Anterior cingulate cortex (tissue), 58 donors: ENCODE measurements at places on chromosomes 16 and 17.

GRCh38 chr17:8947201-8947600, 18.3 kb downstream of the PIK3R5 start:
- DNase-seq = no peak

DNA sequence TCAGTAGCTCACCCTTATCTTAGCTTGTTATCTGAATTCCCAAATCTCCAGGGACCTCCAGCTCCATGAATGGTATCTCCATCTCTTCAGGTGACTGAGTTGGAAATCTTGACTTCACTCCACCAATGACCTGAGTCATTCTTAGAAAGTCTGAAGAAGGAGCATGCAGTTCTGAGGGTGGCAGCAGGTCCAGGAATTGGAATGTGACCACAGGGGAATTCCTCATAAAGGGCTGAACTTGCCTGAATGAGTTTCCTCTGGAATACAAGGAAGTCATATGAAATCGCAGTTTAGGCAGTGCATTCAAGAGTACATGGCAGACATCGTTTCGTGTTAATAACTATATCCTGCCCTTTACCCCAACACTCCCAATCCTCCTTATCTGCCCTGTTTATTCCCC, 12.5 kb upstream of the PYY start:
- DNase-seq = no peak

DNA sequence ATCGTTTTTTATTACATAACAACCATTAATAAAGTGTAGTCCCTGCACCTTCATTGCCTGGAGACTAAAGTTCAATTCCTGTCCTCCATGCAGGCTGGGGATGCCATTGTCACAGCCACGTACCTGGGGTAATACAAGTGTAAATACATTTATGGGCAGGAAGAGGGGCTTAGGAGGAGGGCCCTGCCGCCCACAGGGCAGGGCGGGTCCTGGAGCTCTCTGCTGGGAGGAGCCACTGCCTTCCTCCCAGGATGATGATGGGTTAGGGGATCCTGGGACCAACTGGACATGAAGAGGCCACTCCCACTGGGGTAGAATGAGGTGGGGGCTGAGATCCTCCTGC, 44.1 kb upstream of the SLC38A10 start:
- DNase-seq = no peak

DNA sequence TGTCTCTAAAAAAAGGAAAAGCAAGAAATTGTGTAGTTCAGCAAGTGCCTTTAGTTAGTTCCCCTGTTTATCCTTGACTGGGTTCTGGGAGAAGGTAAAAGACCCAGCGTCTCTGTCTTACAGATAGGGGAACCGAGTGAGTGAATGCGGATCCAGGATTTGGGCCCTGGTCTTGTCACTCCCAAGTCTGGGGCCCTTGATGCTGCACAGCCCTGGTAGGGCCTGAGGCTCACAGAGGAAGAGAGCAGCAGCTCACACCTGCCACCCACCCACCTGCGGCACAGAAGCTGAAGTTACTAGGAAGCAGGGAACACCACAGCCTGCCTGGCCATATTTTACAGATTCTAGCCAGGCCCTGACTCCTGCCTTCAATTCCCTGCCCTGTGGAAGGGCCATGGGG, 22.2 kb downstream of the LASP1 start:
- no peak for DNase-seq

GRCh38 chr16:69494991-69495392, 70.6 kb downstream of the CYB5B start:
- DNase-seq = no peak

GRCh38 chr16:57609541-57610401, 18.7 kb upstream of the ADGRG1 start:
- DNase-seq = no peak

DNA sequence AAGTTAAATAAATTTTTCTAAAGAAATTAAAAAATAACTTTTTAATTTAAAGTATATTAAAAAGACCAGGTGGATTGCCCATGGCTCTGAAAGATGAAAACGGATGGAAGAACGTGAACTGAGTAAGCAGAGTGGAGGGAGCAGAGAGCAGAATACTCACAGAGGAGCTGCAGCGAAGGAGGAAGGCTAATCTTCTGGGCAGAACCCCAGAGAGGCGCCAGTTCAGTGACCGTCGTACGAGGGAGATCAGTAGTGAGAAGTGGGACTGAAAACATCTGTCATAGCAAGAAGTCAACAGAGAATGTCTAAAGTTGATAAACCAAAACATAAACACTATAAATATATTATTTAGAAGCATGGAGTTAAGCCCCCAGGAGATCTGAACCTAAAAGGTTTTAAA, 34.9 kb downstream of the UBE2G1 start:
- no peak for DNase-seq

- no peak for DNase-seq
Measured at GRCh38 chr17:67035131-67036083, 8.9 kb upstream of the CACNG1 start.

DNA sequence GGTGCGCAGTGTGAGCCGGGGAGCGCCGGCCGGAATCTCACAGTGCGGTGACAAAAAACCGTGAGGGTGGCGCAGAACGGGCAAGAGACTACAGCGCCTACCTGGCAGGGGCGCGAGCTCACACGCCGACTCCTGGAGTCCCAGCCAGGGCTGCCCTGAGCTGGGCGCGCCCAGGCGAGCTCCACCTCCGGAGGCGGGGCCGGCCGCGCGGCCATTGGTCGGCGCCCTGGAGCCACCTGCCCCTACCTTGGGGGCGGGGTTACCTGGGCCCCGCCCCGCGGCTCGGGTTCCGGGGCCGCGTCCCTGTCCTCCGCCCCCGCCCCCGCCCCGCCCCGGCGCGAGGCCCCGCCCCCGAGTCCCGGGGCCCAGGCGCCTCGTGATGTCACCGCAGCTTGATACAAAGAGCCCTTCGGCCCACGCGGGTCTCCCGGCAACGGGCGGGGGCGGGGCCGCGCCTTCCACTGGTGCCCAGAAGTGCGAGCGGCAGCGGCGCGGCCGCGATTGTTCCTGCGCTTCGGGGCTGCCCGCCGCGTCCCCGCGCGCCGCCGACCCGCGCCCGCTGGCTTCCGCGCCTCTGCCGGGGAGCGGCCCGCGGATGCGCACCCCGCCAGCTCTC, 96.3 kb downstream of the RAB11FIP4 start:
- DNase-seq = peak; percentile 78

GRCh38 chr16:89645122-89645521, 12.4 kb downstream of the CHMP1A start:
- no peak for DNase-seq

DNA sequence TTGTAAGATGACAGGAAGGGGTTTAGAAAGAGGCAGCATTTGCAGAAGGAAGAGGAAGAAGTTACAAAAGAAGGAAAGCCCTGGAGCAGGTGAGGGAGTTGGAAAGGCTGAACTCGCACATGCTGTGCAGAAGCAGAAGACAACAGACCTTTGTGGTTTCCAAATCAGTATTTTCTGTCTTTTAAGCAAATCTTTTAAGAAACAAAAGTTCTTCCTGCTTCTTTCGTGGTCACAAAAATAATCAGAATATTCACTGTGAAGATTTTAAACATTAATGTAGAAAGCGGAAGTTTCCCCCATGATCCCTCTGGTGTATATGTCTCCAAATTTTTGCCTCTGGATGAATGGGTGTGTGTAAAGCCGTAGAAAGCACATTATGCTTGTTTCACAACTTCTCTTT, 25.8 kb downstream of the ZNRF1 start:
- no peak for DNase-seq

DNA sequence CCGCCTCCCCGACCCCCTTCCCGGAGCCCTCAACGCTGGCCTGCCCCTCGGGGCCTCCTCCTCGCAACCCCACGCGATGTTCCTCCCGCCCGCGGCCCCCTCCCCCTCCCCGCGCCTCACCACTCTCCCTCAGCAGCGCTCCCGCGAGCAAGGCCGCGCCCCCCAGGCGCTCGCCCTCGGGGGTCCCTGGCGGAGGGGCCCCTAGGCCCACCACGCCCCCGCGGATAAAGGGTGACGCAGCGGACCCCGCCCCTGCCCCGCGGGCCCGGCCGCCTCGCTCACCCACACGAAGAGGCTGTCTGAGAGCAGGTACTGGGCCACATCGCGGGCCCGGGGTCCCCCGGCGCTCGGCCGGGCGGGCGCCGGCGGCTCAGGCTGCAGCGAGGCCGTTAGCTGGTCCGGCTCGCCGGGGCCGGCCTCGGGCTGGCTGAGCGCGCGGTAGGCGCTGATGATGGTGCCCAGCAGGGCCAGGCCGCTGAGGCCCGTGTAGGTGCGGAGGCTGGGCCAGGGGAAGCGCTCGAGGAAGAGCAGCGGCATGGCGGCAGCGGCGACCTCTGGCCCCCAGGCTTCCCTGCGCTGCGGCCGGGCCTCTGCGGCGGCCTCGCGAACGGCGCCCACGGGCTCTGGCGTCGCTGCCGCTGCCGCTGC, 430 bp downstream of the AMFR start:
- no peak for DNase-seq

- no peak for DNase-seq
Measured at GRCh38 chr16:1541293-1542165, 8.1 kb downstream of the TMEM204 start.

GRCh38 chr16:19119564-19119963, 5.8 kb downstream of the ITPRIPL2 start:
- DNase-seq = no peak

DNA sequence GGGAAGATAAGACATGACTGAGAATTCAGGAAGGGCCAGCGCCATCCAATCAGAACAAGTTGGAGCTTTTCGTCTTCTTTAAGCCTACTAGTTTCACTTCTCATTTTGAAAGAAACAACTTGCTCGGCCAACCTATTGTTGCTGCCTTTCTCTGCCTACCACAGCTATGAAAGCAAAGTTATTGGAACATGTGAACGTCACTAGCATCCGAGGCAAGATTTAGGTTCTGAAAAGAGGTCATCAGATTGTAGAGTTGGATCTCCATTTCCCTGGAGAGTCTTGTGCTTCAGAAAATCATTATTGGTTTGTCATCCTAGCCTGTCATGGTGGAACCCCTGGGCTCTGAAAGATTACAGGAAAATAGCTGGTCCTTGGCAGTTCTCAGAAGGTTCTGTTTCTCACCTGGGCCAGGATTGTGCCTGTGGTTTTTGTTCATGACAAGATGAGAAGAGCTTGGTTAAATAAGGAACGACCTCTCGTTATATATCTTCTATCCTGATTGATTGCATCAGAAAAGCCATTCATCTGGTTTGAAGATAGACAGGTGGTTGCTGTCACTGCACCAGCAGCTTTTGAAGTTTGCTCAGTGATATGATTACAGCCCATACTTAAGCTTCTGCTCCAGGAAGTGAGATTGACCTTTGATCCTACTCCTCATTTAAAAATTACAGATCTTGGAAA, 25.3 kb downstream of the CDH13 start:
- DNase-seq = no peak

- no peak for DNase-seq
Measured at GRCh38 chr17:14580499-14580898, 279.6 kb downstream of the HS3ST3B1 start.

DNA sequence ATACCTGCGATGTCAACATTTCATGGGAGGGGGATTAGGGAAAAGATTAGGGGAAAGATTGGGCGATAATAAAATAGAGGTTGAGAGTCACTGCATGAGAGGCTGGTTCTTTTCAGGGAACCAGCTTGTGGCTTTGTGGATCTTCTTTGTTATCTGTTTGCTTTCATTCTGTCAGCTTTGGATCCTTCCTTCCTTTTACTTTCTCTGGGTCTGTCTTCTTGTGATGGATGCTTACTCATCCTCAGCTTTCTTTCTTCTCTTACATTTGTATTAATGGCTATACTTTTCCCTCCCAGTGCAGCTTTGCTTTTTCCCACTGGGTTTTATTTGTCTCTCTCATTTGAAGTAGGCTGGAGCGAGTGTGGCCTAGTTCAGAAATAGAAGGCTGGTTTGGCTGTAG, 47.1 kb downstream of the RPTOR start:
- DNase-seq = no peak

DNA sequence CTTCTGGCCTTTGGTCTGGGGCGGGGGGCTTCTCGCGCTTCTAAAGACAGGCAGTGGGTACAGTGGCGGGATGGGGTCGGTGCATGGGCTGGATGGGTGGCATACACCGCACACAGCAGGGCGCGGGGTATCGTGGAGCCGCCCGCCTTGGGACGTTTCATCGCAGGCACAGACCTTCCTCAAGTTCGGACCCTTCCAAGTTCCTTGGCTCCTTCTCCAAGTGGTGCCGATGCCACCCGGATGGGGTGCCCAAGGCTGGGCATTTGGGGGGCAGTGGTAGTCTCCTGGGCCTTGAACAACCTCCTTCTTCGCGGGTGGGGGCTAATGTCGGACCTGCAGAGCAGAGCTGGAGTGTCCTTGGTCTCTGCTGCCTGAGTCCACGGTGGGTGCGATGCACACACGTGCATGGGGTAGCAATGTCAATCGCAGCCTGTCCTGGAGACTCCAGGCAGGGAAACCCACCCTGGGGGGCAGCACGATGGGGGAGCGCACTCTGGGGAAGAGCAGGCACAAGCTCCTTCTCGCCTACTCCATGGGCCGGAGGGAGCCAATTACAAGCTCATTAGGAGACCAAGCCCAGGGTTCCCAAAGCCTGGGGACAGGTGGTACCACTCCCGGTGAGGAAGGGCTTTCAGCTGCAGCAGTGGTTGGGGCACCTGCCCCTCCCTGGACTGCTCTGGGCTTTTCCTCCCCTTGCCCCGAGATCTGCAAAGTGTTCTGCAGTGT, 686 bp upstream of the MTSS2 start:
- DNase-seq = no peak

GRCh38 chr17:68910251-68910705, 44.9 kb downstream of the ABCA8 start:
- peak; percentile 40 for DNase-seq

- no peak for DNase-seq
Measured at GRCh38 chr16:70687102-70687511, 1.3 kb upstream of the MTSS2 start.

DNA sequence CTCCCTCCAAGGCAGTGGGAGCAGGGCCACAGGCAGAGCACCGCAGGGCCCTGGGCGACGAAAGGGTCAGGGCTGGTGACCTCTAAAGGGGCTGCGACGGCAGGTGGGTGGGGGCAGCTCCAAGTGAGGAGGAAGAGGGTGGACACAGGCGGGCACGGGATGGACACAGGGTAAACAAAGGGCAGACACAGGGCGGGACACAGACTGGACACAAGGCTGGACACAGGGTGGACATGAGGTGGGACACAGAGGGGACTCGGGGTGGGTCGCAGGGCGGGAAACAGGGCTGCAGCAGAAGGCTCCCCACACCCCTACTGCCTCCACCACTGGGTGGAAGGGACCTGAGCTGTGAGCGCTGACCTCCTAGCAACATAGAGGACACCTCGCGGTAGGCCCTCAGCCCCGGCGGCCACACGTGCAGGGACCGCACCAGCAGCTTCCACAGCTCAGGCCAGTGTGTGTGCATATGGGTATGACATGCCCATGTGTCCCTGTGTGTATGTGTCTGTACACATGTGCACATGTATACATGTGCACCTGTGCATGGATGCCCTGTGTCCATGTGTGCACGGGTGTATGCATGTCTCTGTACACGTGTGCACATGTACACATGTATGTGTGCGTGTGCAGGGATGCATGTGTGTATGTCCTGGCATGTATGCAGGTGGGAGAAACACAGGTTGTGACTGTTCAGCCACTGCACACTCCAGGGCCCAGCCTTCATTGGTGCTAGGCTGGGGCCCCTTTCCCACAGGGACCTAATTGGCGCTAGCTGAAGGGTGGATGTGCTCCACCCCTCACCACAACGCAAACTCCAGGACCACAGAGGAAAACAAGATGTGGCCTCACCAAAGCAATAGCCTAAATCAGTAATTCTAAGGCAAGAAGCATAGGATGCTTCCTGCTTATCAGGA, 7.6 kb downstream of the LMF1 start:
- DNase-seq = no peak
